ENCODE measurements at places on chromosomes 2 and 18. TPM values are rescaled to one million over a fixed set of nuclear protein-coding genes. Genes with fewer than 3 reads are reported as not detected.

DNA sequence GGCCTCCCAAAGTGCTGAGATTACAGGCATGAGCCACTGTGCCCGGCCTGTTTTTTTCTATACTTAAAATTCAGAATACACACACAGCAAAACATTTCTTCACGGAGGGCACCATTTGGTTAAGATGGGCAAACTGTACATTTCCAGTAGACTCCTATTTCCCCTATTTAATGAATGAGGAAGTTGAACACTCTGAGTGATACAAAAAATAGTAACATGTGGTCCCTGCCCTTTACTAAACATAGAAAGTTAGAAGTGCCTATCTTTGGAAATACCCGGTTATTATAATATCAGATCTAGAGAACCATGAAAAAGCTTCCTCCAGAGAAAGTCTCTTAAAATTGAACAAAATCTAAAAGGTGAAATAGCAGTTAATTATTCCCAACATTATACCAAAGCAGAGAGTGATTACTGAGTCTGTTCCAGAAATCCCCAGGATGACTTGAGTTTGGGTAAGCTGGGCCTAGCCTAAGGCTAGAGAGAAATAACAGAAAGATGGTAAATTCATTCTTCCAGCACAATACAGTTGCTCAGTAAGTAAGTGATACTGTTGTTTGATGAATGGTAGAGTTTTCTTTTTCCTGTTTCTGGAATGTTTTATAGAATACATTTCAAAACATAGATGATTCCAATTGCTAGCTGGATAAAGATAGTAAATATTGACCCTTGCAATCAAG lies 23.3 kb upstream of the RMC1 start:
- peaks cover 62% of the 10 kb centered on the region for H3K36me3 ChIP-seq
- H3K4me3 ChIP-seq, result no peak overlapping the region
- no peak overlapping the region for H3K27ac ChIP-seq
- no peaks in the 10 kb centered on the region for H3K4me1 ChIP-seq

The TUBA3E gene
- not detected for total RNA-seq

GRCh38 chr18:70075906-70076305 lies 128.2 kb upstream of the CD226 start:
- H3K27me3 ChIP-seq, result no peaks in the 10 kb centered on the region
- H3K36me3 ChIP-seq, result no peaks in the 10 kb centered on the region
- no peaks in the 10 kb centered on the region for H3K4me1 ChIP-seq
- H3K4me3 ChIP-seq, result no peak overlapping the region

- H3K27ac ChIP-seq, result no peak overlapping the region
- H3K4me1 ChIP-seq, result no peaks in the 10 kb centered on the region
- no peaks in the 10 kb centered on the region for H3K27me3 ChIP-seq
These were observed 38.0 kb downstream of the KCTD1 start for GRCh38 chr18:26510337-26510736.

The ACKR3 gene
- total RNA-seq, result 23.3 TPM
